ENCODE measurements at places on chromosomes 2 and 18.

- no peak for DNase-seq
These were observed 47.3 kb upstream of the MGAT5 start for GRCh38 chr2:134206573-134206972.

DNA sequence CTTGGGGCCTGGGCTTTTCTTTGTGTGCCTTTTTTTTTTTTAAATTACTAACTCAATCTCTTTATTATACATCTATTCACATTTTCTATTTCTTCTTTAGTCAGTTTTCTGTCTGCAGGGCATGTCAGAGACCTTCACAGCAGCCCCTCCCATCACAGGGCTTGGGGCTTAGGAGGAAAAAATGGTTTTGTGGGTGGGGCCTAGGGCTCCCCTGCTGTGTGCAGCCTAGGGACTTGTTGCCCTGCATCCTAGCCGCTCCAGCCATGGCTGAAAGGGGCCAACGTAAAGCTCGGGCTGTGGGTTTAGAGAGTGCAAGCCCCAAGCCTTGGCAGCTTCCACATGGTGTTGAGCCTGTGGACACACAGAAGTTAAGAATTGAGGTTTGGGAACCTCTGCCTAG lies 13.8 kb downstream of the ZSCAN30 start:
- DNase-seq, result no peak

GRCh38 chr2:129766374-129766993 lies 213.0 kb upstream of the RAB6C start:
- DNase-seq, result no peak

- DNase-seq, result no peak
These were observed 352.8 kb downstream of the NCKAP5 start for GRCh38 chr2:133215477-133215876.

DNA sequence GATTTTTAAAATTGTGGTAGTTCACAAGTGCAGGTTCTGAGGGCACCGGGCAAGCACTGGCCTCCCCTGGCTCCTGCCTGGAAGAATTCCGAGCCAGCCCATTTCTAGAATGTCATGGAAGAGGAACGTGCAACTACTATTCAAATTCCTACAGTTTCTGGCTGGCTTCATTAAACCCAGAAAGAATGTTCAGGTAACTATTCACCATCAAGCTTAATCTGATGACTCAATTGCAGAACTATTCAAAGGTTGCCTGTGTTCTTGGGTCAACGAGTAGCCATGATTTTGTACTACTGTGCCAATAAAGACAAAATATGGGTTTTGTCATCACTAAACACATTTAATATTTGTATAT lies 14.3 kb upstream of the MFF start:
- DNase-seq, result no peak

DNA sequence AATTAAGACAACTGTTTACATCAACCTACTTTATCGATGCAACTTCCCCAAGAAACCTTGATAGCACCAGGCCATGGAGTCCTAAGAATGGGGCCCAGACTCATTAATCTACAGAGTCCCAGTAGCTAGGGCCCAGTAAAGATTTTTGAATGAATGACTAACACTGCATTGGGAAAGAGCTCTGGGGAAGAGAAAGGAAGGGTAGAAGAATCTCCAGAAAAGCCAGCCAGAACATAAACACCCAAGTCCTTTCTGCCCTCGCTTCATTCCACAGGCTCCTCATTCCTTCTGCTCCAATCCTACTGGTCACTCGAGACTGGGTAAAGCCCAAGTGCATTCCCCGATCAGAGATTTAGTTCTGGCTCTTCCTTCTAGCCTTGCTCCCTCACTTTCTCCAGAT lies 44.3 kb downstream of the CYRIA start:
- no peak for DNase-seq

DNA sequence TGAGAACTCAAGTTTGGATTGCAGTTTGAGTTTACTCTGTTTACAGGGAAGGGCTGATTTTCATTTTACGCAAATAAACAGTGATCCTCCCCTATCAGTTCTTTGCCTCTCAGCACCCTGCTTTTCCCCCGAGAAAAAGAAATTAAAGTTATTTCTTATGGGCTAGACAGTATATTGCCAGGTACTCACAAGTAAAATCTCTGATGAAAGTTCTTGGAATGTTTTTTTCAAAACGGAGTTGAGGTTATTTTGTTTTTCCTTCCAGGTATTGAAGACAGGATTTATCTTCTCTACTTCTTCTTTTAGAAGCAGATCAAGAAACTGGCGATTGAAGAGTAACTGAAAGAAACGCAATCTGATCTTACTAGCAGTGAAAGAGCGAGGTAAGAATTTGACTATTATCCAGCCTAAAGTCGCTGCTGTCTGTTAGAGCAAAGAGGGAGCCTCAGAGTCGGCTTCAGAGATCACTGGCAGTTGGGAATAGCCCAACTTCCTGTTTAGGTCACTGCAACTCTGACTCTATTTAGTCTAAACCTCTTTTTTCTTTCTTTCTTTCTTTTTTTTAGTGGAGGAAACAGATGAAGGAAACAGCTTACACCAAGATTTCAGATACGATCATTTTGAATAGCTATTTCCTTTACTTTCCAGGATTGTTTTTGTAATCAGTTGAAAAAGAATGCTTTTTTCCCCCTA lies at the start of gene TFPI:
Gene TFPI, minus strand, starts transcription at position 425 of the 693 bp plus-strand sequence. CDS start 50,667 bp downstream, outside the sequence.
- peak; percentile 31 for DNase-seq

GRCh38 chr2:148517822-148518221 lies 126.7 kb upstream of the EPC2 start:
- DNase-seq, result no peak

DNA sequence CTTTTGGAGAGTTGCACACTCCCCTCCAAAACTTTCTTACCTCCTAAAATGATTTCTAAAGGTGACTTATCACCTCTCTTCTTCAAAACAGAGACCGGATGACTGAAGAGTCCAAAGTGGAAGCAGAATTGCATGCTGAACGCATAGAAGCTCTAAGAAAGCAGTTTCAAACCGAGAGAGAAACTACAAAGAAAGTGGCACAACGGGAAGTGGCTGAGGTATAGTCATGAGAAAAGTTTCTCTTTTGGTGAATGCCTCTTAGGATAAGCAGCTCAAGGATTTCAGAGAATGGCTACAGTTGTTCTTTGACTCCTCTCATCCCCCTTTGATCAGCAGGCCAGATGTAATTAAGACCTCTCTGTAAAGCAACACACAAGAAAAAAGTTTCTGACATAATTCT lies 73.6 kb downstream of the GTF3C3 start:
- peak; percentile 68 for DNase-seq

DNA sequence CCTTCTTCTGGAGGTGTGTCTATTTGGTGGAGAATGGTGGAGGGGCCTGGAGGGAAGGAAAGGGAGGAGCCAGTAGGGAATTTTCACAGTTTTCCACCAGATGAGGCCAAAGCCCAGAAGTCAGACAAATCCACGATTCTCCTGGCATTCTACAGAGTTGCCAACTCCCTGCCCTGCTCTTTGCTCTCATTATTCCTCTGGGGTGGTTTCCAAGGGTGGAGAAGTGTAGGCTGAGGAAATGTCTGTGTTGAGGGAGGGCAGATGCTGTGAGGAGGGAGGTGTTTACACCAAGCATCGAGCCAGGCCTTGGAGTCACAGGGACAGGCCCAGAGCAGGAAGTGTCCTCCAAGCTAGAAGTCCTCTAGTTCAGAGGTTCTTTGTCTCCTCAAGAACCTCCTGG lies 124.1 kb upstream of the LGALSL start:
- DNase-seq, result no peak

GRCh38 chr18:41745166-41746049 lies 209.6 kb upstream of the PIK3C3 start:
- peak; percentile 31 for DNase-seq

DNA sequence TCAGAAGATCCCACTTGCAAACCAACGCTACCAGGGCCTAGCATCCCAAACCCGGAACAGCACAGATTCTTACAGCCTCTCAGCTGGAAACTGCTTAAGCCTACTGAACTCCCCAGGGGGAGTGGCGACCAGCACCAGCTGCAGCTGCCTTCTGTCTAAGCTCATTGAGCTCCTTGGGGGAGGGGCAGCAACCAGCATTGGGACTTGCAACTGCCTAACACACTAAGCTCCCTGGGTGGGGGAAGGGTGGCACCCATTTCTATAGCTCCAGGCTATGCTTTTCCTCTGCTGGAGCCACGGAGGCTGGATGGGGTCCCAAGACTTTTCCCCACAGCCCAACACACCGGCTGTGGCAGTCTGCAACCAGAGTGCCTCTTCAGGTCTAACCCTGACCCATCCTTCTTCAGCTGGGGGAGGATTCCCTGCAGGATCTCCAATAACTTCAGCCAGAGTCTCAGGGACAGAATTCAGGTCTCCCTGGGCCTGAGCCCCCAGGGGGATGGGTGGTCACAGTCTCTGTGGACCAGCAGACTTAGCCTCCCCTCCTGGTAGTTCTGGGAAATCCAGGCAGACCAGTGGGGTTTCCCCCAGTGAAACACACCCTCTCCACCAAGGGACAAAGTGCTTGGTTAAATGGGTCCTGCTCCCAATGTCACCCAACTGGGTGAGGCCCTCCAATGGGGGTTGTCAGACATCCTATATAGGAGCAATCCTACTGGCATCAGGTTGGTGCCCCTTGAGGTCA lies 45.9 kb upstream of the ITGA4 start:
- peak; percentile 86 for DNase-seq

- DNase-seq, result no peak
These were observed 929.2 kb downstream of the SLC4A3 start for GRCh38 chr2:220556658-220557057.

DNA sequence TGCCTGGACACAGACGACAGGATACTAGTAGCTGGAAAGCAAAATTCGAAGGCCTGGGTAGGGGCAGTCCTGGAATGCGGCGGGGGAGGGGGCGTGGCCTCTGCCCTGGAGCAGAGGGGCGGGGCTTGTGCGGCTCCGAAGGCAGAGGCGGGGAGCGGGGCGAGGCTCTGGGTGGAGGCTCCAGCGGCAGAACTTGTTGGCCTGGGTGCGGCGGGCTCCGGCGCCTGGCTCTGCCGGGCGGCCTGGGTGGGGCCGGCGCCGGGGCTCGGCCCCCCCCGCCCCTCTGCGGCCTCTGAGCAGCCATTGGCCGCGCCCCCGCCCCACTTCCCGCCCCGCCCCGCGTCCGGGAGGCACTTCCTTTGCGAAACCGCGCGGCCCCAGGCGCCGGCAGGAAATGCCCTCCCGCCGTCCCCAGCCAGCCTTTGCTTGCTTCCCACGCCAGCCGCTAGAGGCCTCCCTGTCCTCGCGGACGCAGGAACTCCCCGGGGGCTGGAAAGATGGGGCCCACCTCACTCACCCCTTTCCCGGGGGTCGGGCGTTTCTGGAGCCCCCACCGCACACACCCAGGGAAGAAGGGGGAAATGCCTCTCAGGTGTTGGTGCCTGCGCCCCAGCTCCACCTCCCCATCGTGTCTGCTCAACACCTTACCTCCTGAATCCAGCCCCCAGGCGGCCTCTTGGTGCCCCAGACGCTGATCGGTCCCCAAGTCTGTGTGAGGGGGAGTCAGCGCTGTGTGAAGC lies 6.7 kb downstream of the CTDSP1 start:
- DNase-seq, result peak; percentile 96

DNA sequence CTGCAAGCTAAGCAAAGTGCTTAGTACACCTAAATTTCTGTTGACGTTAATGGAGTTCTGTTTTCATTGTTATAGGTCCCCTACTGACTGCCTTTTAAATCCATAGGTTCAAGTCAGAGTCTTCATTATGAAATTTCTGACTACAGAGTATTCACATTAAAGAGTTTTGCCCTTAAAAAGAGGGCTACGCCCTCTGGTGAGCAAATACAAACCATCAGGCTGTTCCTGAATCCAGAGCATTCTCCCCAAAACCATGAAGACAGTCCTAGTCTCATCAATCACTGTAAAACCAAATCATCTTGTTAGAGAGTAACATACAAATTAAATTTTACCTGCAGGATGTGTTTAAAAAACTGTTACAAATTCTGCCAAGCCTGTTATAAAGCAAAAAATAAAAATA lies 1091.7 kb downstream of the TDRD15 start:
- DNase-seq, result no peak

DNA sequence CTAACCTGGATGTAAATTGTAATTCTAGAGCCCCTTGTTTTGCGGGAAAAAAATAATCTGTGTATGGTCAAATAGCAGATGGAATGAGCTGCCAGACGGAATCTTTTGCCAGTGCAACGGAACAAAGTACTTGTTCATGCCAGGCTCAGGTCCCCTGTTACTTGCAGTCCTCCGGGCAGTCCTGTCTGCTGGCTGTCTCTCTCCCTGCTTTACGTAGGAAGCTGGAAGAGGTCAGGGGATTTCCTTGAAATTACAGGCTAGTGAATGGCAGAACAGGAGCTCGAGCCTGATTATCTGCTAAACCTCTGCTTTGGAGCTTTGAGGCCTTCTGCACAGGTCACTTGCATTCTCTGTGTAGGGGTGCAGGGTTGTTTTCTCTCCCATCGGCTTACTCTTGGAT lies 54.8 kb downstream of the LRRFIP1 start:
- DNase-seq, result no peak

DNA sequence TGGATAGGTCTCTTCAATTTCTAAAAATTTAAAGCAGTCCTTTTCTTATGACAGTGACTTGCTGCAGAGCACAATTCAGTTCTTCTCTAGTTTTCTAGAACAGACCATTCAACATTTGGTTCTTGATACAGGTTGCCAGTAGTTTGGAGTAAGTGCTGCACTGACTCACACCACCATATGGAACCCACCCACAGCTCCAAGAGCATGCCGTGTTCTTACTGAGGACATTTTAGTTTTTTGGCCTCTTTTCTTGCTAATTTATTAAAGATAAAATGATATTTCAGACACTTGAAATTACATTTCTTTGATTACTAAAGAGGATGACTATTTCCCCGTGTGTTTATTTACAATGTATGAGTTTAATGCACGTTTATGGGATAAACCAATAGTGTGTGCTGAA lies 120.0 kb downstream of the COL4A4 start:
- no peak for DNase-seq

- DNase-seq, result no peak
These were observed 142.7 kb downstream of the ACKR3 start for GRCh38 chr2:236712304-236712703.

GRCh38 chr2:70746094-70746974 lies 21.7 kb downstream of the ADD2 start:
- no peak for DNase-seq

- no peak for DNase-seq
These were observed 98.1 kb downstream of the SMAD2 start for GRCh38 chr18:47832348-47832747.

- DNase-seq, result no peak
These were observed 163.4 kb upstream of the ZFP36L2 start for GRCh38 chr2:43389581-43390466.

Measured in GM12865 (cell line).